T-helper 17 cell (primary cell): ENCODE measurements at places on chromosomes 4 and X.

DNA sequence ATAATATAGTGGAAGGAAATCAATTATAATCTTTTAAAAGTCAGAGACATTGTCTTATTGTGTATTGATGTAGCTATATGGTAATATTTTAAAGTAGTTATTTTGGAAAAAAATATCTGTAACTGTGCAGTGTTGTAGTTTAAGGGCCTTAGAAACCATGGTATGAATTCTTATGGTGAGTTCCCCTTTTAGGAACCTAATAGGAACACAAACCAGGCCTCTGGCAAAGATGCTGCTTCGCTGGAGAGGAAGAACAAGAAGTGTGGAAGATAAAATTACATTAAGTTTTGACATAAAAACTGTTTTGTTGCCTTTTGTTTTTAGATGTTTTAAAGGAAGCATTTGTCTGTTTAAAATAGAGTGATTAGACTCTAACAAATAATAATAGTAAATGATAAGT is 10.9 kb upstream of the TMPRSS11D start:
- no peak for DNase-seq

DNA sequence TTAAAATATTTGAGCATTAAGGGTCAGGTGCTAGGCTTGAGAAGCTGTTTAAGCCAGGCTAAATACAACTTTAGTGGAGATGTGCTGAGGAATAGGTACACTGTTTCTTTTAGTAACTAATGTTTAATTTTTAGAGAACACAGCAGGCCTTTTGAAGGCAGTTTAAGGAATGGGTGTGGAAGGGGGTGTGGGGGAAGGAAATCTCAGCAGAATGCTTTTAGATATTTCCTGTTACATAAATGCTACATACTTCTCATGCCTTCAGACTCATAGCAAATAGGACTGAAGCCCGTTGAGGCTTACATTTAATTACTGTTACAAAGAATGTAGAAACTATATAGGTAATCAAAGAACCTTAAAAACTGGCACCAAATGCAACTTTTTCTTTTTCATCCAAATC is 66.3 kb downstream of the WWC2 start:
- DNase-seq = no peak

GRCh38 chr4:105106426-105106825 is 40.2 kb upstream of the TET2 start:
- DNase-seq = no peak

GRCh38 chrX:151859481-151859880 is 53.2 kb upstream of the MAGEA4 start:
- no peak for DNase-seq

DNA sequence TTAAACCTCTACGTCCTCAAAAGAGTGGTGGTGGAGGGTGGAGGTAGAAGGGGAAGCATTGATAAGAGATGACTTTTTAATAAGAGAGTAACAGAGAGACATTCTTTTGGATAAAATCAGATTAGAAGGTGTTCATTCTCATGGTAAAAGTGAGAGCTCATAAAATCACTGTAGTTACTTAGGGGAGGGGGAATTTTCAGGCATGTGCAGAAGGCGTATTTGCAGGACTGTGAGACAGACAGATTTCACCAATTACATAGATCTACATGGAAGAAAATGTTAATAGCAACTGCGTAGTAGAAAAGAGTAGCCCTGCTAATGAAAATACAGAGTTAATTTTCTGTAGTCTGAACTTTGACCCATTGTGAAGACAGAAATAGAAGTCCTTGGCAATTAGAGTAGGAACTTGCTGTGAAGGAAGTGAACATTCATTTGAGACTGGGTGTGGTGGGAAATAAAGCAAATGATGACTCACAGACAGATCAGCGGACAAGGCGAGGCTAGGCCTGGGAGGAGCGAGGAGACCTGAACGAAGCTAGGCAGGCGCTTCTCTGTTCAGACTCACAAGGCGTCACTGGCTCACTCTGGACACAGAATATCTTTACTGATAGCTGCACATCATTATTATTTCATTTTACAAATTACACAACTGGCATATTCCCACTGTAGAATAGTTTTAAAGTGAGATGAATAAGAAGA is 57.2 kb upstream of the FAM9C start:
- no peak for DNase-seq

DNA sequence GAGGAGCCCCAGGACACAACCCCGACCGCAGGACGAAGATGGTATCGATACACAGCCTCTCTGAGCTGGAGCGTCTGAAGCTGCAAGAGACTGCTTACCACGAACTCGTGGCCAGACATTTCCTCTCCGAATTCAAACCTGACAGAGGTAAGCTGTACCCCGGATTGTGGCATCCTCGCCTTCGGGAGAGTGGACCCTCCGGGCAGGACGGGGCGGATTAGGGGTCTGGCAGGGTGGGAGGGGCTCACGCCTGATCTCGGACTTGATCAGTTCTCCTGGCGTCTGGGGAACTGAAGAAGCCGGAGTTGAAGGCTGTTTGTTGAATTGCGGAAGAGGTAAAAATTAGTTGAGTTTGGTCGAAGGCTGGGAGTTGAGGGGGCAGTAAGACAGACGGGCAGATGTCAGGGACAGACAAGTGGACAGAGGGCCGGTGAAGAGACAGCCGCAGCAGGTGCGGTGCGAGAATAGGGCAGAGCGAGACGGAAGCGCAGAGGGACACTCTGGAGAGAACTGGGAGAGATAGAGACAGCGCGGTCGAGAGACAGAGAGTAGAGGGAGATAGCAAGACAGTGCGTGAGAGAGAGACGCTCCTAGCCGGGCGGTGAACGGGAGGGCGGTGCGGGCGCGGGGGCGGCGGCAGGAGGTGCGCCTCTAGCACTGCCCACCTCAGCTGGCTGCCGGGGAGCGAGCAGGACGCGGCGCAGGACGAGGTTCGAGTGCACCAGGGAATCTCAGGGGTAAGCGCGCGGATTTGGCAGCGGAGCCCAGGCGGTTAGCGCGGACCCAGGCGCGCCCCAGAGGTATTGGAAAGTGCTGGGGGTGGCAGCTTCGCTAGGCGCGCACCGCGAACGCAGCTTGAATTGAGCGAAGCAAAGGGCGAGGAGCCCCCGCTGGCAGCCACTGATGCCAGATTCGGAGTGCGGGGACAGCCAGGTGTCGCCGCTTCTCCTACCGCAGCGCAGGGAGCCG is 23.9 kb downstream of the ARHGAP36 start:
- no peak for DNase-seq

- no peak for DNase-seq
Observed at GRCh38 chrX:134541906-134542305, 81.9 kb downstream of the HPRT1 start.

DNA sequence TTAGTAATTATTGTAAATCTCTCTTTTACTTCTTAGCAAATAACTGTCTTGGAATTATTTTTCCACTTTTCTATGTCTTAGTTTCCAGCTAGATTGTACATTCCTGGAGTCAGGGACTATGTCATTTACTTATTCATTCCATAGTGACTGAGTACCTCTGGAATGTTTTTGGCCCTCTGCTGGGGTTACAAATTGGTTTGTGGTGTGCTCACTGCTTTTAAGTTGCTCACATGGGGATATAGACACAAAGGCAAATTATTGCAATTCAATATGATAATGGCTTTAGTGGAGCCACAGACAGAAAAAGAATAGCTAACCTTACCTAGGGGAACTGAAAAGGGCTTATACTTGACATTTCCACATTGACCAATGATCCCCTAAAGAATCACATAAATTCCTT is 63.7 kb upstream of the PDGFRA start:
- DNase-seq = no peak

DNA sequence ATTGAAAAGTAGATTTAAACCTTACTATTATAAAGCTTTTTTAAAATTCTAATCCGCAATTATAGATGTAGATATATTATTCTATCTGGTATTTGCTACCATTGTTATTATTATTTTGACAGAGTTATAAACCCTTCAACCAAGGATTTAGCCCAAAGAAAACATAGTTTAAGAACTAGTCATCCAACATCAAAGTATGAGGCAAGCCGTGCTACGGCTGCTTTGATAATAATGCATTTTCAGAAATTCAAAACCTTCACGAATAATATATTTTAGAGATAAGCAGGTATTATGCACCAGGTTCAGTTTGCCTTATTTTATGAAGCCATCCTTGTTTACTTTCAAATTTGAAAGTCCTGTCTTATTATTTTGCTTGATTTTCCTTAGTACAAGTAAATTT is 1501.7 kb downstream of the RAPGEF2 start:
- DNase-seq = no peak

DNA sequence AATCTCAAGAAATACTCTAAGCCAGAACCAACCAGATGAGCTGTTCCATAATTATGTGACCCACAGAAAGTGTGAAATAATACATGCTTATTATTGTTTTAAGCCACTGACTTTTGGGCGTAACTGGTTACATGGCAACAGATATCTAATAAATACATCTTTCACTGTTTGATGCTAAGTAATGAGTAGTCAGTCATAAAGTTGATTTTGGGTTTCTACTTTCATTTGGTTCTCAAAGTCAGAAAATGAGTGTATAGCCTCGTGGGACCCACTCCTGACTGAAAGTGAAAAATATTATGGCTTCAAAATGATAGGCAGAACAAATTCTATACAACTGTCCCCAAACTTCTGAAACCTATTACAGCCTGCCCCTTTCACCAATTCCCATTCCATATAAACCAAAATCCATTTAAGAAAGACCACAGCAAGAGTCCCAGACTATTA is 88.0 kb upstream of the CBR4 start:
- no peak for DNase-seq

DNA sequence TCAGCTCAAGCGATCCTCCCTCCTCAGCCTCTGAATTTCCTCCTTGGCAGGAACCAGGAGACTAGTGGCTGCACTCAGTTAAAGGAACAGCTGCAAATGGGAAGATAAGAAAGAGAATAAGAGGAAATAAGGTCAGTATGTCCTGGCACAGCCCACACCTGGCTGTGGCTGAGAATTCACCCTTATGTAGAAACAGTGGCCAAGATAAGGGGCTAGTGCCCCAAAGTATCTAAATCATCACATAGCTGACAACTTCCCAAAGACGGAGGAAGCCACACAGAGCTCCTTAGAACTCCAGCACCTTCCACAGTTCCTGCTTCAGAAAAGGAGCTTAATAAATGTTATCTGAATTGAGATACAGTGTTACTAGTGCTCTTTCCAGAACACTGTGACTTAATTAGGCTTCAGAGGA is 2.3 kb upstream of the CHIC2 start:
- no peak for DNase-seq

DNA sequence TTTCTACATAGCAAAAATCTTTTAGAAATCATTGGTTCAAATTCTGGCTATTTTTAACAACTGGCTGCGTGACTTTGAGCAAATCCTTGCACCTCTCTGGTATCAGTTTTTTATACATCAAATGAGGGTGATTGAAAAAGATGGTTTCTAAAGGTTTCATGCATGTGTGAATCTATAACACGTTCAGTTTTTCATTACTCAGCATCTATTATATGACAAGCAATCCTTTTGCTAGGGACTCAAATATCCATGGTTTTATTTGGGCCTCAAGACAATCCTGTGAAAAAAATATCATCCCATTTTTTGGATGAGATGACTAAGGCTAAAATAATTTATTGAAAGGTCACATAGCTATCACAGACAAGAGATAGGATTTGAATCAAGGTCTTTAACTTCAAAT is 884 bp downstream of the HEPH start:
- no peak for DNase-seq

- DNase-seq = no peak
Observed at GRCh38 chr4:47598320-47598719, 113.2 kb downstream of the ATP10D start.

DNA sequence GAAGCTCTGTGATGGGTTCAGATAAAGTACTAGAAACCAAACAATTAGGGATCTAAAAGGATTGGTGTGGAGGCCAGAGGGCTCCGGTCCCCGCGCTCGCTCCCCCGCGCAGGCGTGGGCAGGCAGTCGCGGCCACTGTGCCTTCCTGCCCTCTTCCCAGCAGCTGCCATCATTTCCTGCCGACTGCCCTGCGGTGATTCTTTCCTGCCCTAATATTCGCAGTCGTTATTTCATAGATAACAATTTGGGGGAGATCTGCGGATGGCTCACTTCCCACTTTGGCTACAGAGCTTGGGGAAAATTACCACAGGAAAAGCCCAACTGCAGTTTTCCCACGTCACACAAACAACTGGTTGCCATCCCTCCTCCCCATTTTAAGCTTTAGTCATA is 2.2 kb downstream of the GRIA2 start:
- DNase-seq = no peak

DNA sequence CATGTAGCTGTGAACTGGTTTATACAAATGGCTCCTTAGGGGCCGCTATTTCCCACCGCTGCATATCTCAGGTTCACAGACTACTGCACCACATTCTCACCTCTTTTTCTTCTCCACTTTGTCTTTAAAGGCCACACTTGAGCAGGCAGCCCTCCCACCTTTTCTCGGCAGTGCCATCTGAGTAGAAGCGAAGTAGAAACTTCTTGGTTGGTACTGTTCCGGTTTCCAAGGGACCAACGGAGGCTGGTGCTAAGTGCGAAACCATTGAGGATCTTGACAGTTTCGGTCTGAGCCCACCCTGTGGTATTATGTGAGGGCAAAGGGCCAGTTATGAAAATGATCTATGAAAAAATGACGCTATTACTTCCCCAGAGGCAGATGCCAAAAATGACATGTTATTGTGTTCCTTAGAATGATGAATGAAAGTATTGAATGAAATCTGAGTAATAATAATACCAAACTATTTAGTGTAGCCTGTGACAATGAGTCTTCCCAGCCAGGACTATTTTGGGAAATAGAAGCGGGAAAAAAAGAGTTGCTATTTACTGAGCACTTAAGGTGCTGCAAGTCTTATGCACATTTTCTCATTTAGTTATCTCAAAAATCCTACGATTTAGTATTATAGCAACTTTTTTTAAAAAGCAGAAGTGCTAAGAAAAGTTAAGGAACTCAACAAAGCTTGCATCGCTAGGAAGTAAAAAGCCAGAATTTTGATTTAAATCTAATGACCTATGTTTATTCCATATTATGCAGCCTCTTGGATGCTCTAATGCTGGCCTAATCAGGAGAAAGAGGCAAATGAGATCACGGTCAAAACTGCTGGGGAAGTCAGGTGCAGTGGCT is 29.6 kb upstream of the CHRNA9 start:
- no peak for DNase-seq

DNA sequence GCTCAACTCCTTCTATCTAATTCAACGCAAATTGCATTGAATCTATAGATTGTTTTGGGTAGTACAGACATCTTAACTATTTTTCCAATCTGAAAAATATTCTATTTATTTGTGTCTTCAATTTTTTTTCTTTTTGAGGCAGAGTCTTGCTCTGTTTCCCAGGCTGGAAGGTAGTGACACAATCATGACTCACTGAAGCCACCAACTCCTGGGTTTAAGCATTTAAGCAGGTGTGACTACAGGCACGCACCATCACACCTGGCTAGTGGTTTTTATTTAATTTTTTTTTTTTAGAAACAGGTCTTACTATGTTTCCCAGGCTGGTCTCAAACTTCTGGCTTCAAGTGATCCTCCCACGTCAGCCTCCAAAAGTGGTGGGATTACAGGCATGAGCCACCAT is 98.3 kb downstream of the GK start:
- DNase-seq = no peak

- no peak for DNase-seq
Observed at GRCh38 chr4:163048447-163048846, 118.2 kb downstream of the NAF1 start.

GRCh38 chr4:158801066-158801465 is 32.2 kb downstream of the FNIP2 start:
- no peak for DNase-seq

GRCh38 chrX:40174854-40175510 is 77.2 kb upstream of the BCOR start:
- DNase-seq = no peak
